GM19239 (cell line): ENCODE measurements at places on chromosomes 11 and 22.

DNA sequence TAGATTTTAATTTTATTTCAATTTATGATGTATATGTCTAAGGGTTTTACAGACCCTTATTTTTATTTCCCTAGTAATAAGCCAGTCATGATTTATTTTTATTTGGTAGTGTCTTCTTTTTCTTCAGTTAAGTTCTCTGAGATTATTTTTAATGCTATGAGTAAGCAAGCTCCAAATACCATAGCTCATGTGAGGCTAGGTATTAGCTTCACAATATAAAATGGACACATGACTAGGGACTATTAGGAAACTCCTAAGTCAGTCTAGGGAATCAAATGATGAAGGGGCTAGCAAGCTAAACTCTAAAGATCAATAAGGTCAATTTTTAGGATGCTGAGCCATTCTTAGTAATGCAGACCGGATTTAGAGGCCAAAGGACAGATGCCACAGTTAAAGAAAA, 45.9 kb downstream of the CKAP5 start:
- no peak for DNase-seq

- DNase-seq, result peak; percentile 13
These were observed 41.4 kb upstream of the ST14 start for GRCh38 chr11:130118165-130118564.

GRCh38 chr11:6895010-6895409, 2.7 kb upstream of the OR2D2 start:
- DNase-seq, result no peak

GRCh38 chr11:128894286-128894681, 3.1 kb downstream of the KCNJ5 start:
- DNase-seq, result no peak

DNA sequence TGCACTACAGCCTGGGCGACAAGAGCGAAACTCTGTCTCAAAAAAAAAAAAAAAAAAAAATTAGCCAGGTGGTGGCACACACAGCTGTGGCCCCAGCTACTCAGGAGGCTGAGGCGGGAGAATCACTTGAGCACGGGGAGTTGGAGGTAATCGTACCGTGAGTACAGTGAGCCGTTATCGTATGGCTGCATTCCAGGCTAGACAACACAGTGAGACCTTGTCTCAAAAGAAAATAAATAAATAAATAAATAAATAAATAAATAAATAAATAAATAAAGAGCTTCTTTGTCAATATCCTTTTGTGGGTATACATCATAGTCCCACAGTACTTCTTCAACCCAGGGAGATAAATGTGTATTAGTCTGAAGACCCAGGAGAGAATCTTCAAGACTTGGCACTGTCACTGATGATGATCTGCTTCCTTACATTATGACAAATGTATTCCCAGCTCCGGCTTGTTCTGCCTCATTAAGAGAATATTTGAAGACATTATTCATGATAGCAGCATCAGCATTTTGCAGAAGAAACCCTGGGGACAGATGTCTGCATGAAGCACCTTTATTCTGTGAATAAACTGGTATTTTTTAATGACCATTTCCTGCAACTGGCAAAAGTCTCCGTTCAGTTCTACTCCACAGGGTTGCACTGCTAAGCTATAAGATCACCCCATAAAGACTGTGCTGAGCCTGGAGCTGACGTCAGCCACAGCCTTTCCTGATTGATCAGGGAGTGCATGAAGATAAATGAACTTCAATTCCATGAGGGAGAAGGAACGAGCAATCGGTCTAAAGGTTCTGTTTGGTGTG, 1.6 kb upstream of the ACY3 start:
- no peak for DNase-seq

DNA sequence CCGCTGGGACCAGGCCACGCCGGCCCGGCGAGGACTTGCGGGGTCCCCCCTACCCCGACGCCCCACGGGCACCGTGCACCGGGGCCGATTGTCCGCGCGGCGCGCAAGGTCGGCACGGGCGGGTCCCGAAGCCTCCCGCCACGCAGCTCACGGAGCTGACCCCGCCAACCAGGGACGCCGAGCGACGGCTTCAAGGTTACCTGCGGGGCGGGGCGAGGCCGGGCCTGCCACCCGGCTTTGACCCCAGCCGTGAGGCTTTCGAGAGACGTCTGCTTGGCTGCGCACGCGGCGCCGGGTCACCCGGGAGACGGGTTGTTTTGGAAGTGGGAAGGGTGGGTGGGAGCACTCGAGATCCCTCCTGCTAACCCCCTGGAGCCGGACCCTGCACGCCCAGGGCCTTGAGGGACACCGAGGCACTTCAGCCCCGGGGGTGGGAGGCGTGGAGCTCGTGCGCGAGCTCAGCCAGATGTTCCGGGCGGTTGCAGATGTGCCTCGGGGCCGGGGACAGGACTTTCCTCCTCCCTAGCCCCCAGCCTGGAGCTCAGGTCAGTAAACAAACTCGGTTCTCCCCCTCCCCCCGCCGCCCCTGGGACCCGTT, 3.2 kb upstream of the WNT11 start:
- no peak for DNase-seq

DNA sequence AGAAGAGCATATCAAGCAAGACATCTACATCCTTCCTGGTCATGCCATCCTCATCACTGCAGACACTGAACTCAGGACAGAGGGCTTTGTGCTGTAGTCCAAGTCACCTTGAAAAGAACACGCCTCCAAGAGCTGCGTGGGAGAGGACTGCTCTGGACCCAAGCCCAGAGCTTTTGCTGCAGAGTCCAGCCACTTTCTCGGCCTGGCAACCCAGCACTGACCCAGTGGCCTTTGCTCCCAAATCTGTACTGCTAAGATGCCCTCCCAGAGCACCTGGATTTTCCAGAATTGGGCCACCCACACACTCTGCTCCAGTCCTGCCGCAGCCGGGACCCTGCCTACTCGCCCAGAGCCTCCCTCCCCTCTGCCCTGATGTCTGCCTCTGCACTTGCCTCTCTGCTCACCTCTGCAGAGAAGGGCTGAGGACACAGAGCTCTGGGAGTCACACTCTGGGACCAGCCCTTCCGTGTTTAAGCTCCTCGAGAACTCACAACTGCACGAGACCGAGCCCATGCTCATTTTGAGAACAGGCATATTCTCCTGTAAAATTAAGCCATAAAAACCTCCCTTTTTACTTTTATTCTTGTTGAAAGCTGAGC, 83.8 kb upstream of the CSNK2A3 start:
- no peak for DNase-seq

- no peak for DNase-seq
These were observed 31.9 kb downstream of the COMMD9 start for GRCh38 chr11:36257351-36257750.

DNA sequence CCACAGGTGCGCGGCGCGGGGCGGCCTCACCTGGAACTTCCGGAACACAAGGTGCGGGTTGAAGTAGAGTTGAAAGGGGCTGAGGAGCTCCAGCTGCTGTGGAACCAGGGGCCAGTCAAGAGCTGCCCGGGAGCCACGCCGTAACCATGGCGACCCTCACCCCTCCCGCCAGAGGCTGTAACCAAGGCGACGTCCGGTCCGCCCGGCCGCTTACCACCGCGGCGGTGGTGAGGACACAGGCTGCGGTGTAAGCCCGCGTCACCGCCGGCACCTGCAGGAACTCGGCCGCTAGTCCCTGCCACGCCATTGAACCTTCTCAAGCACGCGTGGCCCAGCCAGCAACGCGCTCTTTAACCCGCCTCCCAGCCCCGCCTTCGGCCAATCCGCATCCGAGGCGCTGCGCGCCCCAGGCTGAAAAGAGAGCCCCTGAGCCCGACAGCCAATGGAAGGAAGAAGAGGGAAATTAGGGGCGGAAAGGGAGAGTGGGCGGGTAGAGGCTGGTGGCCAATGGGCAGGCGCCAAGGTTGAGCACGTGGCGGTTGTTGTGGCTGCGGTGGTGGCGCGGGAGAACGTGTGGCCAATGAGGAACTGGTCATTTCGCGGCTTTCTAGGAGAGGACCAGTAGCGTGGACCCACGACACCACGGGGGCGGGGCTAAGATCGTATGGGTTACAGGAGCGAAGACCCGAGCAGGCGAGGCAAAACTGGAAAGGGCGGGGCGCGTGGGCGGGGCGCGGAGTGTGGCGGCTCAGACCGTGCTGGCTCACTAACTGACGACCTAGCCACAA, at the start of gene DERL3:
TSS of gene DERL3 (minus strand) at position 326 of the 788 bp plus-strand sequence. CDS start at position 307, 19 bp downstream.
- DNase-seq, result peak; percentile 95

DNA sequence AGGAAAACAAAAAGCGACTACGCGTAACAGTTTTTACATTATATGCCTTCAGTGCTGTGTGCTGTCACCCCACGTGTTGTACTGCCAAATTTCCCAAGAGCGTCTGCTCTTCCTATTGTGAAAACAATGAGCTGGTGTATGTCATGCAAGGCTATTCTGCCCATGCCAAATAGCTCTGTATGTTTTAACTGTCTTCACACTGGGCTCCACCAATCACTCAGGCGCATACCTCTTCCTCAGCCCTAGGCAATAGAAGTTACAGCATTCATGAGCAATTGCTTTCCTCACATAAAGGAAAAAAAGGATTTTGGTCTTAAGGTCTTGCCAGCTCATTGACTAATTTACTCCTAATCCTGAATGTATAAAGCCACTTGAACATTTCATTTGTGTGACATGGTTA, 606.8 kb downstream of the NTM start:
- DNase-seq, result no peak

- no peak for DNase-seq
These were observed 35.9 kb downstream of the ARAP1 start for GRCh38 chr11:72716290-72716689.
